Right ventricle myocardium inferior (tissue), 1 donor: ENCODE measurements at places on chromosomes 12 and 14. TPM values are rescaled to one million over a fixed set of nuclear protein-coding genes. Genes with fewer than 3 reads are reported as not detected.

NAV3 gene
- total RNA-seq = 2.6 TPM

- peak; percentile 77 for DNase-seq
These were observed 216 bp downstream of the IKBIP start for GRCh38 chr12:98644433-98644711.

SERPINA9 gene
- not detected for total RNA-seq

GRCh38 chr12:104201238-104202001, 14.2 kb upstream of the TXNRD1 start:
- DNase-seq = no peak

NGB gene
- not detected for total RNA-seq

AVPR1A gene
- total RNA-seq = 2.1 TPM

GRCh38 chr14:85948153-85948552, 418.2 kb downstream of the FLRT2 start:
- DNase-seq = no peak

- DNase-seq = no peak
These were observed 39.8 kb upstream of the DIO3 start for GRCh38 chr14:101521473-101521915.

DNA sequence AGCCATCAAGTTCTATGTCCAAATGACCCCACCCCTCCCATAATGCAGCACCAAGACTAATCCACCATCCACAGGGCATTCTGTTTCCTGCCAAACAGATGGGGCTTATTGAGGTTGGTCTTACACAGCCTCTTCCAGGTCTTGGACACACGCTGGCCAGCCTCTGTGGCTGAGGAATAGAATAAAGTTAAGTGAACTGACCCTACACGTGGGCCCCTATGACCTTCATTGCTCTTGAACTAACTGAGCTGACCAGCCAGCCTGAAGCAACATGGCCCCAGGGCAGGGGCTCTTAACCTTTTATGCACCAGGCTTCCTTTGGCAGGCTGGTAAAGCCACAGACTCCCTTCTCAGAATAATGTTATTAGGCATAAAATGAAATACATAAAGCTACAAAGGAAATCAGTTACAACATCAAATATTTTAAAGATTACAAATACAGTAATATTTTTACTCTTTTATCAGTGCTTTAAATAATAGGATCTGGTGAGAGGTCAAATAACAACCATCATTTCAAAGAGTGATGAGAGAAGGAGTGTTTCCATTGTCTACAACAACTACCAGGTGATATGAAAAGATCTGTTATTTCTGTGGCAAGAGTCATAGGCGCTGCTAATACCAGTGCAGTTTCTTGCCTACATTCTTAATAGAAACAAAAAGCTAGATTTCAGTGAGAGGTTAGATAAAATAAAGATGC, 192.9 kb upstream of the NUDT4 start:
- peak; percentile 69 for DNase-seq

GRCh38 chr12:12171991-12172511, 94.8 kb downstream of the LRP6 start:
- no peak for DNase-seq

DNA sequence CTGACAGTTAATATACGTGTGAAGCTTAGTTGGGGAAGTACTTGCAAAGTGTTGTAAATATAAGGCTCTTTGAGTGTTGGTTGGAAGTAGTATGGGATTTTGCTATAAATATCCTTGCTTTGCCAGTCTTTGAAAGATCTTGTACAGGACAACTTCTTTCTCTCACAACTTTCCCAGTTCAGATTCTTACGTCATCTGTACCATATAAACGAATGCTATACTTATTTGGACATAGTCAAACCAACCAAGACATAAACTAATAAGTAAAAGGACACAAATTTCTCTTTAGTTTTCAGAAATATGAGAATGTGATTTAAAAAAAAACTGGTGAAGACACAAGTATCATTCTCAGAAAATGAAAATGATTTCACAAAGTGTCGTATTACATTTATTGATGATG, 153.1 kb upstream of the NPAS3 start:
- DNase-seq = no peak

GRCh38 chr12:46667551-46667950, 158.2 kb downstream of the SLC38A4 start:
- DNase-seq = no peak

TCTN1 gene
- 26.9 TPM for total RNA-seq

- no peak for DNase-seq
These were observed 222.6 kb downstream of the CEP128 start for GRCh38 chr14:80718940-80719339.

OTX2 gene
- total RNA-seq = not detected

CMKLR1 gene
- total RNA-seq = 10.6 TPM

DNA sequence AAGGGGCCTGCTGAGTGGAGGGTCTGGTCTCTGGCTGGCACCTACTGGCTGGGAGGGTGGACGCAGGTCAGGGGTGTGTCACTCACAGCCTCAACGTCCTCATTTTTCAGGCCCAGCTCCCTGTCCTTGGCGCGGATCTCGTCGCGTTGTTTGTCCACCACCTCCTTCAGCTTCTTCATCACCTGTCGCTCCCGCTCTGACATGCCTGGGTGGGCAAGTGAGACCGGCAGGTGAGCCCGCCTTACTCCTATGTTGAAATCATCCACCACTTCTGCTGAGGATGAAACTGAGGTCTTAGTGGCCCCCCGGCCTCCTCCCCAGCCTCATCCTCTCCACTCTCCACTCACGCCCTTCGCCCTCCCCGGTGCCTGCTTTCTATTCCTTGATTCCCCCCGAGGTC, 34.2 kb downstream of the RILPL1 start:
- DNase-seq = no peak

- peak; percentile 26 for DNase-seq
These were observed 8.3 kb downstream of the MEG3 start for GRCh38 chr14:100834082-100834793.
